Right cardiac atrium (tissue), 5 donors: ENCODE measurements at places on chromosomes 7 and 10.

DNA sequence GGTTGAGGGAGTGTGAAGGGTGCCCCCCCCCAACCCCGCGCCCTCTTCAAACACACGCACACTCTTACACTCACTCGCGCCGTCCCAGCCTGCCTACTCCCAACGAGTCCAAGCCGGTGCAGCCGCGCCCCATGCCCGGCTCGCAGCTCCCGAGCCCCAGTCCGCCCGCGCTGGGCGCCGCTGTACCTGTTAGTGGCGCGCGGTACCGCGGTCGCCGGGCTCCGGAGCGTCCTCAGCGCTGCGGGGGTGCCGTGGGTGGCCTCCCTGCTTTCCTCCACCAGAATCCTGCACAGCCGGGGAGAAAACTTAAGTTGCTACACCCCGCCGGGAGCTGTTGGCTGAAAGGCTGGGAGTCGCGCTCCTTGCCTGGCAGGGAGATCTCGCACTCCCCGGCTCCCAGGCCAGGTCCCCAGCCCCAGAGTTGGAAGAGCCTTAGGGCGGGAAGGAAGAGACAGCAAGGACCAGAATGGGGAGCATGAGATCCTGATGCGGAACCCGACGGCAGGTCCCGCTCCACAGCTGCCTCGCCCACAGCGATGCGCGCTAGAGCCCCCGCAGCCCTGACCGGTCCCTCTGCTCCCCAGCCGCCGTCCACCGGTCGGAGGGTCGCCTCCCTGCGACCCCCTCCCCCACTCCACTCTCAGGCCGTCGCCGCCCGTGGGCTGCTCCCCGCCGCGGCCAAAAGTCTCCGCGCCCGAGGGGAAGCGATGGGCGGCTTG is 863 bp downstream of the ST8SIA6 start:
- DNase-seq: peak; percentile 78

DNA sequence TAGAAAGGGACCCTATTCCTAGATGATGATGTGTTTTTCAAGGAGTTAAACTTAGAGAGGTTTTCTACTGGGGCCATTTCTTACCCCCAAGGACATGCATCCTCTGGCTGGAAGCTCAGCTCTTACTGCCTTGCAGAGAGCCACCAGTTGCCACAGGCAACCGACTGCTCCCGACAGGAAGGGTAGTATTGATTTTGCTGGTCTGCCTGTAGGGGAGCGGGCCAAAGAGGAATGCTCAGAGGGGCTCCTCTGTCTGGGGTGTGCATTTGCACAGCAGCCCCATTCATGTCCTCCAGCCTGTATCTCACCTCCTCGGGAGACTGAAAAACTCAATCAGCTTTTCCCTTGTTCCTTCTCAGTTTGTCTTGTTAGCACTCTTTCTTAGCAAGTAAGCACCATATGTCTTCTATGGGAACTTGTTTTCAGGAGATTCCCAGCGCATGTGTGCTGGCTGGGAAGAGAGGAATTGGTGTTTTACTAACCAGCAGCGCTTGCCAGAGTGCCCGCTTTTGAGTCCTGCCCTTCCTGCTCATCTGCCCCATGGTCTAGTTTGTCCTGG is 739.0 kb upstream of the GALNT17 start:
- no peak for DNase-seq

DNA sequence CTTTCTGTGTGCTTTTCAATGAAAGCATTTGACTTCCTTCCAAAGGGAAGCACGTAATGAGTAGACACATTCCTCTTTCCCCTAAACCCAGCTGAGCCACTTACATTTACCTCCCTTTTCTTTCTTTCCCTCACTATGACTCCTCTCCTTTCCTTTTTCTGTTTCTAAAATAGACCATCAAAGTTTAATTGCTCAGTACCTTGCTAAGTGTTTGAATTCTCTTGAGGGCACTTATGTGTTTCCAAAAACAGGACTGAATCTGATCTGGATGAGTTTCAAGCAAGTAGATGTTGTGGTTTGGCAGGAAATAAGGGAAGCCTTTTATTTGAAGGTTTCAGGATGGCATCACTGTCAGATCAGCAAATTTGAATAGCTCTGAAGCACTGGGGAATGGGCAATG is 396.2 kb downstream of the REEP3 start:
- DNase-seq: no peak

- peak; percentile 64 for DNase-seq
Measured at GRCh38 chr10:30227481-30227880, 121.6 kb downstream of the MTPAP start.

DNA sequence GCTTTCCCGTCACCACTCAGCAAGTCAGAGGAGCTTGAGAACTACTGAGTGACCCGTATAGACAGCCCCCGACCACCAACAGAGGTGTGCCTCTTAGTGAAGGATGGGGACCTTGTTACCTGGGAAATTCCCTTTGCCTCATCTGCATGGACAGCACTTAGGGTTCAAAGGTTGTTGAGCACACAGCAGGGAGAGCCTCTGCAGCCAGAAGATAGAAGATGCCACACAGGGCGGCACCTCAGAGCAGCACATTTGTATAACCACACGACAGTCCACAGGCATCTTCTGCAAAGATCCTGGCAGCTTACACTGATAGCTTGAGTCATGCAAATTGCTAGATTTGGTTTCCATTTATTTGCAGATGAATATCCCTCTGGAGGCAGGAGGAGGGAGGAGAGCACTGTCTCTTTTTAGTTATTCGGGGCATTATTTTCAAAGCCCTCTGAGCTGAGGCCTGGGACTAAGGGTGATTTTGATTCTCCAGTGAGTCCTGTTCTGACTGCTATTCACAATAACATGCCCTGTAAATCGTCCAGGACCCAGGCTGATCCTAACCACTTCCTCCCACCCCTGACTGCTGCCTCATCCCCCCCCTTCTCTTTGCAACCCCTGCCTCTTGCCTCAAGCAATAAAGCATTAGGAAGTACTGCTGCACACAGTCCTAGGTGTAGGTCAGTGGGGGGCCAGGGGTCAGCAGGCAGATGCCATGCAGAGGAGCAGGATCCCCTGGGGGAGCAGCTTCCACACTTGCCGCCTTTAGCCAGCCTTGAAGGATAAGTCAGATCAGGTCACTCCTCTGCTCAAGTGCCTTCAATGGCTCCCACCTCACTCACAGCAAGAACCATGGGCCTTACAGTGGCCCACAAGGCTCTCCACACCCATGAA is 24.6 kb upstream of the INMT start:
- DNase-seq: no peak
